ENCODE measurements at places on chromosomes 5 and 9.

DNA sequence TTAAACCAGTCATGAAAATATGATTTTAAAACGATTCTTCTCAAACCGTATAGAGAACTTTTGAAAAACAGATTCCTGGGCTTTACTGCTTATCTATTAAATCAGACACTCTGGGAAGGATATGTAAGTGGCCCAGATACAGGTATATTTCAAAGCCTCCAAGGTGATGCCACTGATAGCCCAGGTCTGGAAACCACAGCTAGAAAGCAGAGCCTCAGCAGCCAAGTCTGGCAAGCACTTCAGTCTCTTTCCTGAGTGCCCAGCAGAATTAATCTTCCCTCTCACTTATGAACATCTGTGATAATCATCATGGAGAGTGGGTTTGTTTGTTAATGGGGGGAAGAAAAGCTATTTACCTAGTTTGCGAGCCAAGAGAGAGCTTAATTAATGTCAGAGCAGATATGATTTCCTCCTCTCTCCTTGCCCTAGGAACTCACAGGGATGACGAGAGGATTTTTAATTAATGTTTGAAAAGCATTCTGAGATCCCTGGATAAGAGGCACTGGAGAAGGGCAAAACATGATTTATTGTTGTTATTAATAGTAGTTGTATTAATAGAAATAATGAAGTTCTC is 368.4 kb downstream of the TLE1 start:
- no peak for DNase-seq

DNA sequence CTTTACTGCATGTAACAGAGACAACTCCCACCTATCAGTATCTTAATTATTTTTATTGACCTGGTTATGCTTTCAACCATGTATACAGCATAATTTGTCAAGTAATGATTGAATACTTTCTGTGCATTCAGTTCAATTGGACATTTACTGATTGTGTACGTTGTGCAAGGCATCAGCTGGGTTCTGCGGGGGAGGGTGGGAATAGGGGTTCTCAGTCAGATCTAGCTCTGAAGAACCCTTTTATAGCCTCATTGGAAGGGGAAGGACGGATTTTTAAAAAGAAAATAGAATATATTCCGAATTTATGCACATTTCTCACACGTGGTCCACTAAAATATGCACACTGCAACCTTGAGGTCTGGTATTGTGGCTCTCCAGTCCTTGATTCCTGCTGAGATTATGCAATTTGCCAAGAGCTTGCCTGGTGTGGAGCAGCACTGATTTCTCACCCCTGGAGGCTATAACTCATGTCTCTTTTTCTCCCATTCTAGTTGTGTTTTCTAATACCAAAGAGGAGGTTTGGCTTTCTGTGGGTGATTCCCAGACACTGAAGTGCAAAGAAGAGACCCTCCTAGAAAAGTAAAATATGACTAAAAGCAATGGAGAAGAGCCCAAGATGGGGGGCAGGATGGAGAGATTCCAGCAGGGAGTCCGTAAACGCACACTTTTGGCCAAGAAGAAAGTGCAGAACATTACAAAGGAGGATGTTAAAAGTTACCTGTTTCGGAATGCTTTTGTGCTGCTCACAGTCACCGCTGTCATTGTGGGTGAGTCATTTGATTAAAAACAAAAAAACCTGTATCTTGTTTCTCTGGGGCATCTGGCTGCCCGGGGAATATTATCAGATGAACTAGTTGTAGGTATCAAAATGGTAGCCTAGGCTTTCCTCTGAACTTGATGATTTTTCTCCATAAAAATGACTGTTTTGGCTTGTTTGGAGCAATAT is 1.7 kb downstream of the SLC1A3 start:
- DNase-seq = no peak

DNA sequence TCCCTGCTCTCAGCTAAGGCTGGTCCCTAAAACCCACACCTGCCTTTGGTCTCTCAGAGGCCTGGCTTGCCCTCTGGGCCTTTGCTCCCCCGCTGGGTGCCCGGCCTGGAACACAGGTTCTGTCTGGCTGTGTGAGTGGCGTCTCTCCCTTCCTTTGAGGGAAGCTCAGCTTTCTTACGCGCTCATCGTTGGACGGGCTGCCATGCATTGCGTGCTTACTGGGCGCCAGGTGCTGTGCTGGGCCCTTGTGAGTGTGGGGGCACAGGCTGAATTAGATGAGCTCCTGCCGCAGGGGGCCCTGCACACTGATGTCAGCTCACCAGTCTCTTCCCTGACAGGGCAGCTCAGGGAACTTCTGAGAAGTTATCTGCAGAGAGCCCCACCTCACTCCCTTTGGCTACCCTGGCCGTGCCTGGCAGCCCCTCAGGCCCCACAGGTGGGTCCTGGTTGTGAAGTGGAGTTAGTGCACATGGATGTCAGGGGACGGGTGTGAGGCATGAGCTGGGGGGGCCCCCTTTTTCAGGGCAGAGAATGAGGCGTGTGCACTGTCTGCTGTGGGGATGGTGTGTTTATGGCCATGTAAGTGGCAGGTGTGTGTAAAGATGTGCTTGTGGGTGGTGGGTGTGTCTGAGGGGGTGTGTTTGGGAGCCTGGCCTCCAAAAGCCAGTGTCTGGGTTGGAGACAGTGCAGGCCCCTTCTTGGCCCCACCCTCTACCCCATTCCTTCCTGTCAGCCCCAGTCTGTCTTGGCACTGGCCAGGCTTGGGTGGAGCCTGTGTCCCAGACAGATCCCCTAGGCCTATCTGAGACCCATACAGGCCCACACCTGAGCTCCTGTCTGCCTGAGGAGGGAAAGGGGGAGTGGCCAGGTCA is 7.5 kb upstream of the RMND5B start:
- DNase-seq = no peak

- no peak for DNase-seq
Observed at GRCh38 chr5:117863586-117864296, 1124.6 kb downstream of the DTWD2 start.

DNA sequence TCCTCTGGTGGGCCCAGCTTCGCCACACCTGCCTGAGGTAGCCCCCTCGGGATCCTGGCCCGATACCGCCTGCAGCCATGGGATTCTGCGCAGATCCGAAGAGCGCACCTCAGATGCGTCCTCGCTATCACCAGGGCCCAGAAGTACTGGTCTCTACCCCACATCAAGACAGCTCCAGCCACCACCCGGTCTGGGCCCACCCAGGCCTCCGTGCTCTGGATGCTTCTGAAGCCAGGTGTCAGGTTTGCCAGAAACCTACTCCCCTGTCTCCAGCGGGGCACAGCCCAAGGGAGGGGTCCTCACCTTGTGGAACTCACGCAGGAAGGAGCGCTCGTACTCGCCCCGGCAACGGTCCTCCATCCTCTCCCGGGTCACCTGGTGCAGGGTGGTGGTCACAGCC is 2.4 kb downstream of the ANAPC2 start:
- DNase-seq = no peak

DNA sequence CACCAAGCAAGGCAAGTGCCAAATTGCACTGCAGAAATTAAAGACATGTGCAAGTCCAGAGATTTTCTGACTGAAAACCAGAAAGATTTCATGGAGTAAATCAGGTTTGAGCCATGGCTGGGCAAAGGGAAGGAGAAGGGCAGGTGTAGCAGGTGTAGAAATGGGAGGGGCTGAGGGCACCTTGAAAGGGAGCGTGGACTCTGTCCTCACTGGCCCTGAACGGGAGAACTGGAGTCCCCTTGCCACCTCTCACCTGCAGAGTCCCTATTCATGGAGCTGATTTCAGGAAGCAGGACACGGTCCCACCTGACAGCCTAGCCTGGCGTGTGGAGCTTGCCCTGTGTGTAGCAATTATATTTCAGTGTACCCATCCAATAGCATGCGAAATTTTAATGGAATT is 46.3 kb downstream of the UBE2QL1 start:
- no peak for DNase-seq
